T-helper 2 cell (primary cell): ENCODE measurements at places on chromosomes 12 and 14.

GRCh38 chr12:11749943-11750690 lies 100.6 kb downstream of the ETV6 start:
- DNase-seq, result no peak

GRCh38 chr12:125503128-125503527 lies 437.9 kb downstream of the AACS start:
- no peak for DNase-seq

- no peak for DNase-seq
Observed at GRCh38 chr12:123270214-123271000, 1.2 kb downstream of the CDK2AP1 start.

- DNase-seq, result no peak
Observed at GRCh38 chr12:62995097-62995496, 60.1 kb upstream of the PPM1H start.

- DNase-seq, result no peak
Observed at GRCh38 chr12:20646239-20646827, 48.8 kb upstream of the SLCO1C1 start.
